ENCODE measurements at places on chromosomes 4 and X.

- no peaks in the 10 kb centered on the region for H3K27me3 ChIP-seq
- no peaks in the 10 kb centered on the region for H3K36me3 ChIP-seq
- no peak overlapping the region for H3K4me3 ChIP-seq
These were observed 765.7 kb upstream of the FTHL17 start for GRCh38 chrX:31837445-31838049.

GRCh38 chrX:39819921-39820849 is 277.6 kb downstream of the BCOR start:
- H3K36me3 ChIP-seq = no peaks in the 10 kb centered on the region
- no peak for DNase-seq
- no peaks in the 10 kb centered on the region for H3K4me1 ChIP-seq
- H3K27me3 ChIP-seq = no peaks in the 10 kb centered on the region
- no peak overlapping the region for H3K4me3 ChIP-seq

GRCh38 chr4:69658133-69658532 is 5.1 kb upstream of the UGT2A1 start:
- H3K27me3 ChIP-seq = no peaks in the 10 kb centered on the region
- no peak overlapping the region for H3K27ac ChIP-seq
- no peaks in the 10 kb centered on the region for H3K36me3 ChIP-seq
- H3K4me1 ChIP-seq = no peaks in the 10 kb centered on the region

DNA sequence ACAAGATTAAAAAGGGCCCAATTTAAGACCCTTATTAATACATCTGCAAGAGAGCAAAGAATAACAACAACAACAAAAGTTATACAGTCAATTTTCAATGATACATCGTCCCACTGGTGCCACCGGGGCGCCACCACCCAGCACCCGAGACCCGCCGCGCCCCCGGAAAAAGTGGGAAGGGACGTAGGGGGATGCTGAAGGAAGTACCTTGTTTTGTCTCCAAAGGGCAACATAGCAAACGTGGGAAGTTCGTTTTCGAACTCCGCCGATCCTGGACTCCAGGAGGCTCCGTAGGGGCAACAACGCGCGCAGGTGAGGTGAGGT is 1.7 kb downstream of the PDE5A start:
- no peaks in the 10 kb centered on the region for H3K36me3 ChIP-seq
- H3K27me3 ChIP-seq = no peaks in the 10 kb centered on the region
- H3K27ac ChIP-seq = peak overlapping the region; percentile 58
- peak overlapping the region; percentile 63 for H3K4me3 ChIP-seq

GRCh38 chr4:48594180-48594579 is 104.1 kb downstream of the ZAR1 start:
- H3K4me3 ChIP-seq = no peak overlapping the region
- no peak overlapping the region for H3K27ac ChIP-seq
- H3K36me3 ChIP-seq = peaks cover 5% of the 10 kb centered on the region
- H3K27me3 ChIP-seq = no peaks in the 10 kb centered on the region
- DNase-seq = no peak

GRCh38 chr4:18404642-18405041 is 383.1 kb upstream of the LCORL start:
- no peak overlapping the region for H3K27ac ChIP-seq
- no peaks in the 10 kb centered on the region for H3K4me1 ChIP-seq
- no peak overlapping the region for H3K4me3 ChIP-seq
- no peak for DNase-seq
- no peaks in the 10 kb centered on the region for H3K36me3 ChIP-seq

GRCh38 chr4:138758876-138759553 is 256.6 kb upstream of the NOCT start:
- DNase-seq = no peak
- H3K27me3 ChIP-seq = no peaks in the 10 kb centered on the region
- H3K4me3 ChIP-seq = no peak overlapping the region
- H3K36me3 ChIP-seq = no peaks in the 10 kb centered on the region

DNA sequence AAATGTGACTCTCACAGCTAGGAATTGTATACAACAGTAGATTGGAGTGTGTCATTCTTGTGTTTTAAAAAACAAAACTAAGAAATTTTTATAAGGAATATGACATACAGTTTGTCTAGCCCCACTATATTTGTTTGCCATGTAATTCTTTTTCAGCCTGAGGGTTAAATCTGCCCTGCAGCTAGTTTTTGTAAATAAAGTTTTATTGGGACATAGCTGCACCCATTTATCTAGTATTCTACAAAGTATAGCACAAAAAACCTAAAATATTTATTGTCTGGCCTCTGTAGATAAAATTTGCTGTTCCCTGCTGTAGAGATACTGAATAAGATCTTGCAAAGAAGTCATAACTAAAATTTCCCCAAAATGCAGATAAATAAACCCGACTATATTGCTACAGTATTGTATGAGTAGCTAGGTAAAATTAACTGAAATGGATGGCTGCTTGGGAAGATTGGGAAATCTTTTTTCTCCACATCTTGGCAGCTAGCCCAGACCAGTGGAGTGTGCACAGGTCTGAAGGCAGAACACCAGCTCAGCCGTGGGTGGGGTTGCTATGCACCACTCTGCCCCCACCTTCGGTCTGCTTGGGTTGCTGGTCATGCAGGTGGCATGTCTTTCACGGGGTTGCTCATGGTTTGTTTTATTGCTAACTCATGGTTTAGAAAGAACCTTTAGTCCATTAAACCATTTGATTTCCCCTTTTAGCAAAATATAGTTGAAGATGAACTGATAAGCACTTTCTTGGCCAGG is 127.9 kb downstream of the KLHL8 start:
- no peak for DNase-seq
- no peaks in the 10 kb centered on the region for H3K36me3 ChIP-seq
- H3K27ac ChIP-seq = no peak overlapping the region
- no peaks in the 10 kb centered on the region for H3K27me3 ChIP-seq
- H3K4me1 ChIP-seq = peaks cover 2% of the 10 kb centered on the region
- no peak overlapping the region for H3K4me3 ChIP-seq

Measured in aorta (tissue), 5 donors.